ENCODE measurements at places on chromosomes 2 and 18. TPM values are rescaled to one million over a fixed set of nuclear protein-coding genes. Genes with fewer than 3 reads are reported as not detected.

- H3K27ac ChIP-seq = no peak overlapping the region
- no peaks in the 10 kb centered on the region for H3K27me3 ChIP-seq
- H3K4me1 ChIP-seq = no peaks in the 10 kb centered on the region
- no peak overlapping the region for H3K4me3 ChIP-seq
- no peak for DNase-seq
- H3K36me3 ChIP-seq = no peaks in the 10 kb centered on the region
Observed at GRCh38 chr2:56206250-56206649, 22.5 kb downstream of the CCDC85A start.

DNA sequence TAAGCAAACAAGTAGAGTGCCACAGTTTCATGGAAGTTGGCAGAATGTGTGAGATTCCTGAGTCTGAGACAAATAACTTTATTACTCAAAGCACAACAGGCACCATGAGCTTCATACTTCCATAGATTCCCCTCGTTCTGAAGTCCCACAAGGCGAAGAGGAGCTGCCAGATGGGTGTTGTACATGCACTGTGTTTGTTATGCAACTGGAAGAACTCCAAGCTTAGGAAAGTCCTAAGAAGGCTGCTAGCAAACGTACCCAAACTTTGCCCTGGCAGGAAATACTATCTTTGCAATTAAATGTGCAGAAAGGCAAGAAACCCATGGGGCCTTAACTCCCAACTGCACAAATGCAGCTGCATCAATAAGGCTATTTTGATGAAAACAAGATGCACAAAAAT, 1.6 kb upstream of the GCA start:
- no peaks in the 10 kb centered on the region for H3K27me3 ChIP-seq
- DNase-seq = no peak
- H3K36me3 ChIP-seq = no peaks in the 10 kb centered on the region
- H3K4me3 ChIP-seq = no peak overlapping the region

- H3K4me3 ChIP-seq = no peak overlapping the region
- no peak for DNase-seq
- H3K27ac ChIP-seq = no peak overlapping the region
- peaks cover 11% of the 10 kb centered on the region for H3K4me1 ChIP-seq
Observed at GRCh38 chr2:176150584-176151441, 537 bp upstream of the HOXD4 start.

GRCh38 chr2:136168720-136169119, 50.8 kb upstream of the CXCR4 start:
- H3K4me1 ChIP-seq = peaks cover 8% of the 10 kb centered on the region
- H3K36me3 ChIP-seq = no peaks in the 10 kb centered on the region
- H3K27me3 ChIP-seq = no peaks in the 10 kb centered on the region
- no peak for DNase-seq

GRCh38 chr2:204051984-204052556, 115.5 kb downstream of the ICOS start:
- no peaks in the 10 kb centered on the region for H3K27me3 ChIP-seq
- no peaks in the 10 kb centered on the region for H3K4me1 ChIP-seq
- H3K27ac ChIP-seq = no peak overlapping the region
- no peaks in the 10 kb centered on the region for H3K36me3 ChIP-seq
- no peak overlapping the region for H3K4me3 ChIP-seq

COL5A2 gene
- 0.77 TPM for total RNA-seq

All from CD4-positive, alpha-beta T cell (primary cell).